ENCODE measurements at places on chromosomes 1 and 21.

DNA sequence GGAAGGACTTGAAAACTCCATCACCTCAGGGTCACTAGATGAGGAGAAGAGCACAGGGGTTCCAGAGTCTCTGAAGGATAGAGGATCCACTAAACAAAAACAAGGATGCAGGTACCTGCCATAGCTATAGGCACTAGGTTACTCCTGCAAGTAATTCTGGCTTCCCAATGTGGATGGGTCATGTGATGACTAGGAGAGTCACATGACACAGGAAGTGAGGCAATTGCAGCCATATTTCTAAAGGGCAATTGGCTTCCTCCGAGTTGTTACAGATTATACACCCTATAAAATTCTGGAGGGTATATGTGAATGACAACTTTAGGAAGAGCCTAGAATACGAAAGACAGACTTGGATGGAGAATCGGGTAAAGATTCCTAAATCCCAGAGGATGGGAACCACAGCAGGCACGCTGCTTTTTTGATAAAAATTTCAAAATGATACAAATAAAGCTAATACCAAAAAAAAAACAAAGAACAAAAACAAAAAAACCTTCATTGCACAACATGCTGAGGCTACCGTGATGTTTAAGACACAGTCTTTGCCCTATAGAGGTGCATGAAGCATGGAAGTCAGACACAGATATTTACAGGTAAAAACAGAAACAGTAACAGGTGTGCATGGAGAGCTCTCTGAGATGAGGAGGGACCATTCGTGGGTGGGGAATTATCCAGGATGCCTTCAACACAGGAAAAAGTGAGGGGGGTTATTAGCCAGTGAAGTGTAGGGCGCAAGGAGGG lies 10.5 kb downstream of the MTX1 start:
- DNase-seq: no peak

DNA sequence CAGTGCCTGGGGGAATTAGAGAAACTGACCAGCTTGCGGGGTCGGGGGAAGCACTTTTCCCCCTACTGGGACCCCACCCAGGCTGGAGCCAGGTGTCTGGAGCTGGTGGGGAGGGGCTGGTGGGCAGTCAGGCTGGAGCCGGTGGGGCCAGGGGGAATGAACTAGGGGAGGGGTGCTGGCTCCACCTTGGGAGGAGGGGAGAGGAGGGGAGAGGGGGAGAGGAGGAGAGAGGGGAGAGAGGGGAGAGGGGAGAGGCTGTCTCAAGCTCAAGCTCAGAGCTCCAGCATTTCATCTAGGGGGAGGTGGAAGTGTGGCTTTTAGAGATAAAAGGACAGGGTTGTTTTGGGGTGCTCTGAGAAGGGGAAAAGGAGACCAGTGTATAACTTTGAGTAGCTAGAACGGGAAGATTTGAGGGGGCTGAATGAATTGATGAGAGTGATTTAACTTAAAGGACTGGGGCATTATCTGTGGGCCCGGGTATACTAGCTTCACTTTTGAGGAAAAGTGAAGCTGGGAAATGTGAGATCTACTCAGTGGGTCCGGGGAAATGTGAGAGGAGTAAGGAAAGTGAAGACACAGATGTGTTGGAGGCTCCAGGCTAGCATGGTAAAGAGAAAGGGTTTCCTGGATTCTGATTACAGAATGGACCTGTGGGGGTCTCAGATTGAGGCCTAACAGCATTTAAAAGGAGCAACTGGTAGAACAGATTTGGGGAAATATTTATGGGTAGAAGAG lies 2.8 kb downstream of the EFNA1 start:
- no peak for DNase-seq

GRCh38 chr21:32545948-32546441 lies 39.3 kb downstream of the TCP10L start:
- no peak for DNase-seq

- no peak for DNase-seq
Observed at GRCh38 chr1:2304921-2305681, 77.0 kb downstream of the SKI start.

- DNase-seq: no peak
Observed at GRCh38 chr1:213300433-213300832, 249.4 kb downstream of the RPS6KC1 start.

DNA sequence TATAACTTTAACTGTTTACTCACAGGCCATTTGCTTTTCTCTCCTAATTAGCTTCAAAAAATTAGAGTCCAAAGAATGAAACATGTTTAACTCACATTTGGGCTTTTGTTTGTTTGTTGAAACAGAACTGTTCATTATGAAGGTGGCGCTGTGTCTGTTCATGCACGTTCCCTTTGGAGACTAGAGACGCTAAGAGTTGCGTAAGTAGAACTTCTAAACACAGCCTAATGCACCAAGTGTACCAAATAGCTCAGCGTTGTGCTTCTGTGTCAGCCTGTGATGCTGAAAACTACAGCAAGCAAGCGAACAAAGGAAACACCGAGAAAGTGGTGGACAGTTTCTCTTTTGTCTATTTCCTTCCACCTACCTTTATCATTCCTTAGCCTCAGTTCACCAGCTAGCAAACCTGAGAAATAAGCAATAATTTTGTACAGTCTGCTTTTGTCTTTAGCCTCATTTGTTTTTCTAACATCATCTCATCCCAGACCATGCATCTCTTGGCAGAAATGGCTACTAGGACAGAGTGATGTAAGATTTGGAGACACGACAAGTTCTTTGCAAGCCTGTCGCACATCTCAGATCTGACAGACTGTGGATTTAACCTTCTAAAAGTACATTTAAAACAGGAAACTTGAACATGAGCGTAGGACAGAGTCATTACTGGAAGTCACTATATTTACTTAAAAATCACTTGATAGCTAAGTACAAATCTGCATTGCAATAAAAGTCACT lies 375.1 kb downstream of the RYR2 start:
- no peak for DNase-seq

DNA sequence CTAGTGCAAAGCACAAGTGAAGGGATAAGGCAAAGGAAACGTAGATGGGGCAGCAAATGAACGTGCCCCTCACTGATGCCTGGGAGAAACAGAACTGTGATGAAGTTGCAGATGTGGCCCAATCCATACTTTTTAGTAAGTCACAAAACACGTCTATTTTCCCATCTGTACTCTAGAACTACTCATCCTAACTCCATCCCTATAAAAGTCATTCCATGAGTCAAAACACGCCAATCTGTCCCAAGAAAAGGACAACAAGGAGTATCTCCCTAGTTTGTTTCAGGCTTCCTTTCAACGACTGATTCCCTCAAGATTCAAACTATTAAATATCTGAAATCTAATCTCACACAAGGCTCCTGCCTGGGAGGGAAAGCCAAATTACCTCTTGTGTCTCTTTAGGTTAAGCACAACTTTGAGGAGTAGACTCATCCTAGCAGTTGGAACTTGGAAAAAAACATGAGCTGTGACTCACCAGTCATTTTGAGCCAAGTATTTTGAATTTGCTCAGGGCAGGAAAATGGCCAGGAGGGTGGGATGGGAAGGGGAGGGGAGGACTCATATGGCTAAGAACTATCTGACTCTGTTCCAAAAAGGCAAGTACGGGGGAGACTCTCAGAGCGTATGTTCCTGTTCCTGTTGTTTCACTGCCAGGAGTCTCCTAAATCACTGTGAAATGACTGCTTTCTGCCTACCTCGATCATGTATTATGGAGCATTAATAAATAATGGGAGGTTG lies 214.5 kb upstream of the CAMK1G start:
- DNase-seq: no peak

- no peak for DNase-seq
Observed at GRCh38 chr1:221416723-221417122, 325.2 kb downstream of the DUSP10 start.

GRCh38 chr1:40745176-40745575 lies 38.4 kb upstream of the KCNQ4 start:
- DNase-seq: no peak

DNA sequence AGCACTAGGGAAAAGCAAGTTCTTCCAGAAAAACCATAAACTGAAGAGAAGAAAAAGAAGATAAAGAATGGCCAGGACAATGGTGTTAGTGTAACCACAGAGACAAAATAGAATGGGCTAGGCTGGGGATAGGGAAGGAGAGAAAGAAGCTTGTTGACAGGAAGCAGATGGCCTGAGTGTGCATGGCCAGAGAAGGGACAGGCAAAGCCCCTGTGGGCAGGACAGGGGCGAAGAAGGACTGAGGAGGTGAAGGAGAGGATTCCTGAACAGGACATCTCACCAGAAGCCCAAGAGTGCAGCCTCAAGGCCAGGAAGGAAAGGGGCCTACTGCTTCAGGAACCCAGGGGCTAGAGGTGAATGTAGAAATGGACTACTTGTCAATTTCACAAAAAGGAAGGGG lies 29.3 kb downstream of the IQGAP3 start:
- no peak for DNase-seq

DNA sequence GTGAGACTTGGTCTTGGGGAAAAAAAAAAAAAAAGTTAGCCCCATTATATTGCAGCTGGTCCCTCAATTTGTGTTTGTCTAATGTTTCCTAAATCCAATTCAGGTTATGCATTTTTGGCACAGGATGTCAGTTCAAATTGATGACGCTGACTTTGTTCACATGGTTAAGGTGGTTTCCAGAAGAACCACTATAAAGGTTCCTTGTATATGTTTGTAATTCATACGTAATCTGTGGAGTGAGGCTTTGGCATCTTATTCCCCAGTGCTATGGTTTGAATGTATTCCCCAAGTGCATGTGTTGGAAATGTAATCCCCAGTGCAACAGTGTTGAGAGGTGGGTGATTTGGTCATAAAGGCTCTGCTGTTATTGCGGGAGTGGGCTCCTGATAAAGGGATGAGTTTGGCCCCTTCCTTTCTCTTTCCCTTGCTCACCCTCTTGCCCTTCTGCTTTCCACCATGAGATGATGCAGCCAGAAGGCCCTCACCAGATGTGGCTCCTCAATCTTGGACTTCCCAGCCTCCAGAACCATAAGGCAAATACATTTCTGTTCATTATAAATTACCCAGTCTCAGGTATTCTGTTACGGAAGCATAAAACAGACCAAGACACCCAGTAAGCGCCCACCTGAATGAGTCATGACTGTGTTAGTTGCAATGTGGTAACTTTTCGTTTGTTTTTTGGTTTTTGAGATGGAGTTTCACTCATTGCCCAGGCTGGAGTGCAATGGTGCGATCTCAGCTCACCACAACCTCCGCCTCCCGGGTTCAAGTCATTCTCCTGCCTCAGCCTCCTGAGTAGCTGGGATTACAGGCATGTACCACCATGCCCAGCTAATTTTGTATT lies 19.5 kb upstream of the HLCS start:
- DNase-seq: no peak

GRCh38 chr1:32651461-32652073 lies 559 bp downstream of the RBBP4 start:
- DNase-seq: no peak
